ENCODE measurements at places on chromosomes 2 and 18. TPM values are rescaled to one million over a fixed set of nuclear protein-coding genes. Genes with fewer than 3 reads are reported as not detected.
A peak's percentile ranks its signal among the peaks of the same experiment; 100 is the strongest.

The AMER3 gene
- total RNA-seq, result not detected

The ALK gene
- total RNA-seq, result under 0.01 TPM

GRCh38 chr2:155766342-155767115, 566.0 kb downstream of the NR4A2 start:
- no peak for DNase-seq
- no peak overlapping the region for H3K27ac ChIP-seq
- no peaks in the 10 kb centered on the region for H3K36me3 ChIP-seq
- H3K4me3 ChIP-seq, result no peak overlapping the region

DNA sequence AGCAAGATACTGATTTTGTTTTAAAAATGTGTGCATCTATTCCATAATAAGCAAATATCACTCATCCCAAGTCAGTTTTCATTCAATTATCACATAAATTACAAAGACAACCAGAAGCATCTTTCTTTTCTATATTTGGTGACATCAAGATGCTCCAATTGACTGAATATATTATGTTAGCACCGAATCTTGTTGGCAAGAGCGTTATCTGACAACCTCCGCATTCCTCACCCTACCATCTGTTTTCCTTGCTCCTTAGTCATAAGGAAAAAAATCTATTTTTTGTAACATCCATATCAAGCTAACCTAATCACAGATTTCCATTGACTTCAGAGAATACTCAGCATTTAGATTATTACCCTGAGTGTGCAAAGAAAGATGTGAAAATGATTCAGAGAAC, 212.2 kb upstream of the KYNU start:
- H3K36me3 ChIP-seq, result no peaks in the 10 kb centered on the region
- no peak overlapping the region for H3K27ac ChIP-seq
- DNase-seq, result no peak
- H3K4me3 ChIP-seq, result no peak overlapping the region
- no peaks in the 10 kb centered on the region for H3K27me3 ChIP-seq

- no peaks in the 10 kb centered on the region for H3K27me3 ChIP-seq
- peaks cover 2% of the 10 kb centered on the region for H3K4me1 ChIP-seq
- H3K36me3 ChIP-seq, result no peaks in the 10 kb centered on the region
- DNase-seq, result peak; percentile 53
Measured at GRCh38 chr2:189236066-189236465, 56.5 kb upstream of the COL5A2 start.
